ENCODE measurements at places on chromosomes 4 and X.

- no peak for DNase-seq
Observed at GRCh38 chr4:154602404-154603020, 9.9 kb downstream of the FGG start.

DNA sequence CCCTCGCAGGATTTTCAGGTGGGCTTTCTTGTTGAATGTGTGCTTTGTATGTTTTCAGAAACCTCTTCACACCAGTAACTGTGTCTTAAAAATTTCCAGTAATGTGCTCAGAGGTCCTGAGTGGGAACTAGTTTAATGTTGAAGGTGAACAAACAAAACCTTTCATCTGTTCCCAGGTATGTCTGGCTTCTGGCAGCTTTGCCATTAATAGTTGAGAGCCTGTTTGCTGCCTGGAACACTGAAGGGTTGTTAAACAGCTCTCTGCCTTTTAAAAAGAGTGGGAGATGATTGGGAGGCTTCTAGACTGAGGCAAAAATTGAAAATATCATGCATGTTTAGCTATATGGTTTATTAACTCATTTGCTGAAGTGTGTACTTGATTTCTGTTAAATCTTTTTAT is 161.2 kb upstream of the AGTR2 start:
- no peak for DNase-seq

DNA sequence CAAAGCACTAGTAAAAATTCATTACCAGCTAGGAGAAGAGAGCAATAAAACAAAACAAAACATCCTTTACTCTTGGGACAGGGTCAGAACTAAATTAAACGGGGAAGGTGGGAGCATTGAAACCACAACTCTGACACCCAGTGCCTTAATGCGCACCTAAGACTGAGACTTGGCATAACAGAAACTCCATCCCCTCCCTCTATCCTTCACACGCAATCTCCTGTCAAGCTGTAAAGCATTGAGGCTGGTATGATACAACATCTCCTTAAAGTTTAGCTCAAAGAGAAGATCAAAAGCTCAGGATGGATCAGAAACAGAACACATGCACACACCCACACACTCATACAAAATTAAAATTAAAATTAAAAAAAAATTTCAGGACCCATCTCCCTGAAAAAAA is 951.3 kb downstream of the STIM2 start:
- no peak for DNase-seq

DNA sequence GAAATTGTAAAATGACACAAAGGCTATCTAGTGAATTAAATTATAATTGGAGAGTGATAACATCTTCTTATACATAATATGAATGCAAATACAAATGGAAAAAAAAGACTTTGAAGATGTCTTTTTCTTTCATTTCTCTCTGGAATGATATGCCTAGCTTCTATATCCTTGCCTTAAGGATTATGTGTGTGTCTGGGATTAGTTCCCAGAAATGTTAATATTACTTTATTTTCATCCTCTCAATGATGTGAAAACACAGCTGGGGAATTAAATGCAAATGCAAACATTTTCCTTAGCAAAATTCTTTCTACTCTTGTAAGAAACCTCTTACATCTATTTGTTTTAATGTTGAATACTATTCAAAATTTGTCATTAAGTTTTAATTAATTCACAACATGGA is 441.9 kb downstream of the FSTL5 start:
- DNase-seq = no peak

GRCh38 chr4:76535603-76536372 is 100.8 kb downstream of the SHROOM3 start:
- DNase-seq = no peak

DNA sequence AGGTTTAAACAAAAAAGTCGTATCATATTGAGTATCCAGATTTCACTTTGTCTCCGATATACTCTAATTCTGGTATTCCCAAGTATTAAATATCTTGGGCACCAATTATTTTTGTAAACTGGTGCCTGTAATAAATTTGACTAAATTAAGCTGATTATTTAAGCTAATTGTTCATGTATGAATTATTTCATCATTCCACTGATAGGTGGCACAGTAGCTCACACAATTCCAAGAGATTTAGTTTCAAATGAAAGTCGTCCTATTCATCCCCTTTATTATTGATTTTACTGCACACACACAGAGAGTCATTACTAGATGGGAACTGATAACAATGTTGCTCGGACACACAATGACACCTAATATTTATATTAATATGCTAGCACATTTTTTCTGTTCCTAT is 432.4 kb downstream of the DMD start:
- no peak for DNase-seq
